Cerebellar cortex (tissue), 1 donor: ENCODE measurements at places on chromosomes 1 and 21.

DNA sequence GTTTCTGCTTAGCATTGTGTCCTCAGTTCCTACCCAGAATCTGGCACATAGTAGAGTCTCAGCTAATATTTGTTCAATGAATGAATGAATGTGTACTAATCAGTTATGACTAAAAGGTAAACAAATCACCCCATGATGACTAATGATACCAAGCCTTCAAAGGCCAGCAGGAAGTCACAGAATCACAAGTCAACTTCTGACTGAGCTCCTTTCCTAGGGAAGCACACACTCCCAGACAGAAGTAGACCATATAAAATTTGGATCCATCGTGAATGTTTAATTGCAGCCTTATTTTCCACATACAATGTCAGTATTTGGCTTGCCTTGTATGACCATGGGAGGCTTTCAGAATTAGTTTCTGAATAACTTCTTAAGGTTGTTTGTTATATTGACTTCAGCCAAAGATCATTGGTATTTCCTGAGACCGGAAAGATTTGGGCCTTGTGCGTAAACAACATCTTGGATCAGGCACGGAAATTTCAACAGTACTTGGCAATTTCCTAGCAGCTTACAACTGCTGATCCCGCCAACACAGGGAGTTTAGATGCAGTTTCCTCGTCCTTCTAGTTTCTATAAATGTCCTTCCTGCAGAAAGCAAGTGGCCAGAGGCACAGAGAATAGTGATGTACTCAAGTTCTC, 185.9 kb upstream of the ATP1B1 start:
- no peak for DNase-seq

DNA sequence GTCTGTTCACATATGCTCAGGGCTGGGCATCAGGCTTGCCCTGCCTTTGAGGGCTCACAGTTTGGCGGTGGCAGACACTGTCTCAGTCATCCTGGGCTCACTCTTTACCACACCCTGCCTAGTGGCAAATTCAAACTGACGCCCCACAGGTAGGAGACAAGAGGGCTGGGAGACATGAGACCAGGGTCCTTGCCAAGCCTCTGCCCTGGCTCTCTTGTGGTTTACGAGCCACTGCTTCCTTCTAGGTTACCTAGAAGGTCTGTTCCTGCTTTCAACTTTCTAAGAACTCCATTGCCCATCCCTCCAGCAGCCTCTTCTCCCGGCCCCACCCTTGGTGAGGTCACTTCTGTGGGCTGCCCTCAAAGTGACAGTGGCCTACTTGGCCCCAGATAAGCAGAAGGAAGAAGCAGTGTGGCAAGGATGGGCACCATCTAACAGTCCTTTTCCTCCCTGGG, 10.5 kb downstream of the KIF21B start:
- no peak for DNase-seq

DNA sequence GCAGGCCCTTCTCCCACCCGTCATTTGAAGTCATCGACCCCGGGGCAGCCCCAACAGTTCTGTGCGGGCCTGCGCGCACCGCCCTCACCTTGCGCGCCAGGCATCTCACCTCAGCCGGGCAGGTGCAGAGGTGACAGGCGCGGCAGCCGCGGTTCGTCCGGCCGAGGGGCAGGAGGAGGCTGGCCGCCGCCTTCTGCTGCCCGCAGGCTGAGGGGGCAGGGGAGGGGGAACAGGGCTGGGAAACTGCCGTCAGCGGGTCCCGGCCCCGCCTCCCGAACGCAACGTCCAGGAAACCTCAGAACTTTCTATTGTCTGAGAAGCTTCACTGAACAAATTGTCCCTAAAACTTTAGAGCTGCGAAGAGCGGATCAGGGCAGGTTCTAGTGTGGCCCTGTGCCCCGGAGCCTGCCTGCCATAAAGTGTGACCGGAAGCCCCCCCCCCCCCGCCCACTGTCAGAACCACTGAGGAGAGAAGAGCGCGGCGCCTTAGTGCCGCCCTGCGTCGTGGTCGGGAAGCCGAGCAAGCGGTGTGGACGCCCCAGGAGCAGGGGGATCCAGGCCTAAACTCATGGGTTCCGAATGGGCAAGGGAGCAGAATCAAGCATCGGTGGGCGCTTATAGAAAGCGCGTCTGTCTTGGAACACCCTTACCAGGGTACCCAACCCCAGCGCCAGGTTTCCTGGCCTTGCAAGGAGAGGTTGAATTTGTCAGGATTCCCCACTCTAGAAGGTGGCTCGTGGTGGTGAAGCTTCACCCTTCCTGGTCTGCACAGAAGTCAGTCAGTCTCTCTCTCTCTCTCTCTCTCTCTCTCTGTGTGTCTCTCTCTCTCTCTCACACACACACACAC, 13.3 kb upstream of the TBX15 start:
- no peak for DNase-seq

DNA sequence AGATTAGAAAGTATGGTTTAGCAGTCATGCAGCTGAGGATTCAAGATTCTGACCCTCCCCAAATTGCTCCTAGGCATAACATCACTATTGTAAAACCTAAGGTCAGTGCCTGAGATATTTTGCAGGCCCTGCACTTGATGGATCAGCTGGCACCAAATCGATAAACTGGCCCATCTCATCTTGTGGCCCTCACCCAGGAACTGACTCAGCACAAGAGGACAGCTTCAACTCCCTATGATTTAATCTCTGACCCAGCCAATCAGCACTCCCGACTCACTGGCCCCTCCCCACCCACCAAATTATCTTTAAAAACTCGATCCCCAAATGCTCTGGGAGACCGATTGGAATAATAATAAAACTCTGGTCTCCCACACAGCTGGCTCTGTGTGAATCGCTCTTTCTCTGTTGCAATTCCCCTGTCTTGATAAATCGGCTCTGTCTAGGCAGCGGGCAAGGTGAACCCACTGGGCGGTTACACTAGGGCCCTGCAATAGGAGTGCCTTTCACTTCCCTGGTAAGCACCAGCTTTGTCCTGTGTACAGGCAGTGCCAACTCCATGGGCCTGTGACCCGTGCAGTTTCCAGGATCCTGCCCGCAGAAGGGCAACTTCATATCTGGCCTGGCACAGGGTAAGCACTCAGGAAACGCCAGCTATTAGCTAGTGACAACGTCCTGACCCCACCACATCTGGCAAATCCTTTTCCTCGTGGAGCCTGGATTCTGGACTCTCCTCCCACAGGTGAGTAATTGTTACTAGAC, 28.7 kb upstream of the SLC2A5 start:
- no peak for DNase-seq

DNA sequence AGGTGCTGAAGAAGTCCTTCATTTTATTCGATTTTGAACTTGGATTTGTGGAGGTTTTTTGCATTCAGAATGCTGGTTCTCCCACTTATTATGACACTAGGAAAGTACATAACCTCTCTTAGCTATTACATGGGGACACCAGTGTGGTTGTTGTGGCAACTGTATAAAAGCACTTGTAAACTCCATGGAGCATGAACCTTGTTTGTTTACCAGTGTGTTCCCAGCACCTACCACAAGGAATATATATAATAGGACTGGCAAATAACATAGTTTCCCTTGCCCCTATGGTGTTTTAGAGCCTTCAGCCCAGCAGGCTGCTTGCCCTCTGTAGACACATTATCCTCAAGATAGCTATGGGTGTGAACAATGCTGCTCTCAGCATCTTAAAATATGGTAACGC, 43.1 kb downstream of the RASSF5 start:
- no peak for DNase-seq

GRCh38 chr1:174956086-174956485, 43.7 kb upstream of the CACYBP start:
- DNase-seq = no peak

DNA sequence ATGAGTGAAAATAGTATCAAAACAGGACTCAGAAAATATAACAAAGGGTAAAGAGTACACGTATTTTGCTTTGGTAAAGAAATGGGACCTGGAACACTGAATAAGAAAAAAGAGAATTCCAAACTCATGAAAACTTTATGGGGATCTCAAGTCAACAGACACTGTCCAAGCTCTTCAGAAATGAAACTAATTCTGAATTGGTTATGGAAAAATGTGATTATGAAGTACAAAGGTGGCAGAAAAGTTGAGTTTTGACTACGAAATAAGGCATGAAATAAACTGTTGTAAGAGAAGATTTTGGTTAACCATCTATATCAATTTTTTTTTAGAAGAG, 8.4 kb downstream of the EGLN1 start:
- no peak for DNase-seq

- DNase-seq = peak; percentile 26
Measured at GRCh38 chr1:54519709-54520108, 28.3 kb upstream of the ACOT11 start.

DNA sequence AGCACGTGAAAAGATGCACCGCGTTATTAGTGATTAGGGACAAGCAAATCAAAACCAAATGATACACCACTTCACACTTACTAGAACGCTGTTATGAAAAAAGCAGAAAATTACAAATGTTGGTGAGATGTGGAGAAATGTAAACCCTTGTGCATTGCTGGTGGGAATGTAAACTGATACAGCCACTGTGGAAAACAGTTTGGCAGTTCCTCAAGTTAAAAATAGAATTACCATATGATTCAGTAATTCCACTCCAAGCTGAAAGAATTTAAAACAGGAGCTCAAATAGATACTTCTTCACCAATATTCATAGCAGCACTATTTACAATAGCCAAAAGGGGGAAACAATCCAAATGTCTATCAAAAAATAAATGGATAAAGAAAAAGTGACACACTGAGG, 10.3 kb upstream of the EVI5 start:
- no peak for DNase-seq

GRCh38 chr1:85133565-85134159, 67.2 kb downstream of the SYDE2 start:
- DNase-seq = no peak

GRCh38 chr1:90593312-90593711, 123.8 kb downstream of the BARHL2 start:
- no peak for DNase-seq

- DNase-seq = no peak
Measured at GRCh38 chr1:246651012-246651695, 73.1 kb upstream of the SCCPDH start.

DNA sequence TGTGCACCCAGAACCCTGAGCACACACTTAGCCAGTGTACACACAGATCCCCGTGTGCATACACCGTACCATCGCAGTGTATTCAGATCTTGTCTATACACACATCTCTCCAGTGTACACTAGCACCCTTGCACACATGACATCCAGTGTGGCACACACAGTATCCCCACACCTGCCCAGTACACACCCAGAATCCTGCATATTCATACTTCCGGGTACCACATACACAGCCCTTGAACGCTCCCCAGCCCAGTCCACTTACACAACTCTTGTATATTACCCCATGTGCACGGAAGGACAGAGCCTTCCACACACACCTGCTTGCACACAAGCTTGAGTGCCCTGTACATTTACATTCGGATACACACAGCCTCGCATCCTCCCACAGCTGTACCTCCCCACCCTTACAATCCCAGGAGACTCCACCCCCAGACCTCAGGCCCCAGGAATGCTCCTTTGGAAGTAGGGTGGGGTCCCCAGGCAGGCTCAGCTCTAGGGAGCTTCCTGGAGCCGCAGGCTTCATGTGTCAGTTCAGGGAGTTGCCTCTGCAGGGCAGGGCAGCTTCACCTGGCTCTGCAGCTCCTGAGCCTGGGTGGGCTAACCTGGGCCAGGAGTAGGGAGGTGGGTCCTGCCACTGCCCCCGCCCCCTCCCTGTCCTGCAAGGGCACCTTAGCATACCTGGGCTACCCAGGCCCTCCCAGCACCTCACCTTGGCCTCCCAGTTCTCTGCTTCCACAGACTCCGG, 46.2 kb downstream of the AHDC1 start:
- peak; percentile 41 for DNase-seq

DNA sequence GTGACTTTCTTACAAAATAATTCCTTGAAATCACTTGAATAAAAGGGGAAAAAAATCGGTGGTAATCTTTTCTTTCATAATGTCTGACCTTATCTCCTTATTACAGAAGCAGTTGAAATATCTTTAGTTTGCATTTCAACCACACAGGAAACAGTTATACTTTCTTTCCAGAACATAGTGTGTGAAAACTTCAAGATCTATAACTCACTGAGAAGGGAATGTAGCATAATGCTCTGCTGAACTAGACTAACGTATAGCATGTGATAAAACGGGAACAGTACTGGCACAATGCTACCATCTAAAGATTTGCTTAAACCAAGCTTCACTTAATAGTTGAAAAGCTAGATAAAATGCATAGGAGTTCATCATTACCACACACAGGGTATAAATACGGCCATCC, 45.0 kb downstream of the VAV3 start:
- DNase-seq = no peak
